GM12892 (cell line): ENCODE measurements at places on chromosomes 3 and 15.
A peak's percentile ranks its signal among the peaks of the same experiment; 100 is the strongest.

- DNase-seq = no peak
Measured at GRCh38 chr15:50145451-50145872, 26.4 kb upstream of the ATP8B4 start.

GRCh38 chr3:50620820-50621219 lies 3.9 kb downstream of the MAPKAPK3 start:
- no peak for DNase-seq

DNA sequence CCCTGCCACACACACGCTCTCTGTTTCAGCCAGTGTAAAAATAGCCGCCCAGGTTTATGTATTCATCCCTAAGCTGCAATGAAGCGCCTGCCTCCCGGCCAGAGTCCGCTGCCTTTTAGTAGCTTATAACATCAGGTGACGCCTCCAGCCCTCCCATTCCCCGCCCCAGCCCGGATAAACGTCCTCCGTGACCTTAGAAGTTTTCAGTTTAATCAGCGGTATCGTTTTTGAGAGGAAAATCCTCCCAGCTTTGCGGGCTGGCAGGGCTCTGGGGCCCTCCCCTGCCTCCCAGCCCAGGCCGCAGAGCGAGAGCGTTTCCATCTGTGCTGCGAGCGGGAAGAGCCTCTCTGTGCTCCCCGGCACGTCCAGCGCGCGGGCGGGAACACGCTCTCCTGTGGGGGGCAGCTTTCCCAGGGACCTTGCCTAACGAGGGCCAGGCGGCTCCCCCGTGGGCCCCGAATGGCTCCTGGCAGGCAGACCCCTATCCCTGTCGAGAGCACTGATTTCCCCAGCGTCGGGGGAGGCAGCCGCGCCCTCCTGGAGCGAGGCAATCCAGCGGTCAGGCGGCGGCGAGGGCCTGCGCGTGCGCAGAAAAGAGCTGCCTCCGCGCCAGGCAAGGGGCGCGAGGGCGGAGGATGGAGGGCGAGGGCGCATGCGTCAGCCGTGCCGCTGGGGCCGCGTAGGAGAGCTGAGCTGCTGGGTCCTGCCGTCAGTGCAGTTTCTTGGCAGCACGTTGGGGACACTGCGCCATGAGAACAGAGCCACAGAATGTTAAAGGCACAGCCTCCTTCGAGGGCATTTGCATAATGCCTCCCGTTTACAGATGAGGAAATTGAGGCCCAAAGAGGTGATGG lies 71.1 kb downstream of the CCNL1 start:
- peak; percentile 88 for DNase-seq

- DNase-seq = no peak
Measured at GRCh38 chr3:25665315-25666280, 891 bp upstream of the TOP2B start.

DNA sequence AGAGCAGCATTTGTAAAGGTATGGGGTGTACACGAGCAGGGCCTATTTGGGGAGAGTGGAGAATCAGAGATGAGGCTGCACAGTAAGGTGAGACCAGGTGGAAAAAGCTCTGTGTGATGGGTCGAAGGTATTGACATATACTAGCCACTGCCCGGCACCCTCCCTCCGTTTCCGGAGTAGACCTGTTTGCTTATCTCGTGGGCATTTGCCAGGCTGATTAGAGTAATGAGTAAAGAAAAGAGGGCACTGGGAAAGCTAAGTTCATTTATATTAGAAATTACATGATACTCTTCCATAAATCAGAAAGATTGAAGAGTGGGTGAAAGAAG lies 46.2 kb upstream of the ATG7 start:
- DNase-seq = no peak

- DNase-seq = no peak
Measured at GRCh38 chr15:42890161-42890913, 30.2 kb downstream of the TTBK2 start.

GRCh38 chr3:58540176-58540858 lies 3.3 kb upstream of the ACOX2 start:
- DNase-seq = no peak
